ENCODE measurements at places on chromosomes 1 and 21.

- no peak for DNase-seq
These were observed 38.9 kb downstream of the ALG14 start for GRCh38 chr1:95033843-95034242.

DNA sequence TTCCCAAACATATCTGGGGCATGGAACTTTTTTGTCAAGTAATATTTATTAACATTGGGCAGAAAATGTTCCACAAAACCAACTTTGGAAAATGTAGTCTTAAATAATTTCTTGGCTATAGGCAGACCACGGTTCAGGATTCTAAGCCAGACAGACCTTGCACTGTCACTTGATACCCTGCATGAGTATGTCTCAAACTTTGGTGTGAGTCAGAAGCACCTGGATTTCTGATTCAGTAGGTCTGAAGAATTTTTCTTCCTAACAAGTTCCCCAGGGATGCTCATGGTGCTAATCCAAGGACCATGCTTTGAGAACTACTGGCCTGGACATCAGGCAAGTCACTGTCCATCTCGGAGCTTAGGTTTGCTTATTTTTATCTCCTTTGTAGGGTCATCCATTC is 562.0 kb downstream of the PLPP3 start:
- no peak for DNase-seq

GRCh38 chr1:235421751-235422150 is 54.5 kb downstream of the TBCE start:
- DNase-seq: no peak

GRCh38 chr21:34075760-34076660 is 2.6 kb downstream of the MRPS6 start:
- no peak for DNase-seq

GRCh38 chr1:19644681-19645410 is 735 bp downstream of the NBL1 start:
- DNase-seq: peak; percentile 34

GRCh38 chr1:53071167-53071865 is 9.3 kb downstream of the PODN start:
- no peak for DNase-seq

- no peak for DNase-seq
These were observed 12.5 kb downstream of the RPS6KA1 start for GRCh38 chr1:26541816-26542711.

DNA sequence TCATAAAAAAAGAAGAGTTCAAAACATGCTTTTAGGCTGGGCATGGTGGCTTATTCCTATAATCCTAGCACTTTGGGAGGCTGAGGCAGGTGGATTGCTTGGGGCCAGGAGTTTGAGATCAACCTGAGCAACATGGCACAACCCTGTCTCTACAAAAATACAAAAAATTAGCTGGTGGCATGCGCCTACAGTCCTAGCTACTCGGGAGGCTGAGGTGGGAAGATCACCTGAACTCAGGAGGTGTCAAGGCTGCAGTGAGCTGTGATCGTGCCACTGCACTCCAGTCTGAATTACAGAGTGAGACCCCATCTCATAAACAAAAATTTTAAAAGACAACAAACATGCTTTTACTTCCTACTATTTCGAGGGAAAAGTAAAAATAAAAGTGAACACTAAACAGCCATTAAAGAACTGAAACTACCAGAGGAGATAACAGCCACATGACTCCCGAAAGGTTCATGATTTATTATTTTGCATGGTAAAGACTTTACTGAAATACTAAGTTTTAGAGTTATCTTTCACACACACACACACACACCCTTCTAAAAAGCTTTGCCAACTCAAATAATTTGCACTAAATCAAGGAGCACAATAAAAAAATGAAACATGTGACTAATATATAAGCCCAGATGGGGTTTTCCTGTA is 48.1 kb downstream of the USP1 start:
- no peak for DNase-seq

- DNase-seq: no peak
These were observed 211.9 kb upstream of the EDN2 start for GRCh38 chr1:41696381-41696780.

DNA sequence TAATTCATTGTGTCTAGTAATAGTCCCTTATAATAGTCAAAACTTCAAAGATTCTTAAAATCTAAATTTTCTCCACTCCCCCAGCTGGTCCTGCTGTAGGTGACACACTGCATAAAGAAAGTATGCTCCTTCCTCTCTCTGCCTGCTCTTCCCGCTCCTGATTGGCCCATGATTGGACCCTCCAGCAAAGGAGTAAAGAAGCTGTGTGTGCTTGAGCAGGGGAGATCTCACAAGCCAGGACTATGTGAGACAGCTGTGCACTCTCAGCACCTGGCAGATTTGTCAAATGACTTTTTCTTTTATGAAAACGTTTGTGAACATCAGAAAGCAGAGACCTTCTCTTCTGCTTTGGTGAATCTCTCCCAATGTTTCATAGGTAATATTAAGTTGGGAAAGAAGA is 274.8 kb upstream of the LYPLAL1 start:
- no peak for DNase-seq

DNA sequence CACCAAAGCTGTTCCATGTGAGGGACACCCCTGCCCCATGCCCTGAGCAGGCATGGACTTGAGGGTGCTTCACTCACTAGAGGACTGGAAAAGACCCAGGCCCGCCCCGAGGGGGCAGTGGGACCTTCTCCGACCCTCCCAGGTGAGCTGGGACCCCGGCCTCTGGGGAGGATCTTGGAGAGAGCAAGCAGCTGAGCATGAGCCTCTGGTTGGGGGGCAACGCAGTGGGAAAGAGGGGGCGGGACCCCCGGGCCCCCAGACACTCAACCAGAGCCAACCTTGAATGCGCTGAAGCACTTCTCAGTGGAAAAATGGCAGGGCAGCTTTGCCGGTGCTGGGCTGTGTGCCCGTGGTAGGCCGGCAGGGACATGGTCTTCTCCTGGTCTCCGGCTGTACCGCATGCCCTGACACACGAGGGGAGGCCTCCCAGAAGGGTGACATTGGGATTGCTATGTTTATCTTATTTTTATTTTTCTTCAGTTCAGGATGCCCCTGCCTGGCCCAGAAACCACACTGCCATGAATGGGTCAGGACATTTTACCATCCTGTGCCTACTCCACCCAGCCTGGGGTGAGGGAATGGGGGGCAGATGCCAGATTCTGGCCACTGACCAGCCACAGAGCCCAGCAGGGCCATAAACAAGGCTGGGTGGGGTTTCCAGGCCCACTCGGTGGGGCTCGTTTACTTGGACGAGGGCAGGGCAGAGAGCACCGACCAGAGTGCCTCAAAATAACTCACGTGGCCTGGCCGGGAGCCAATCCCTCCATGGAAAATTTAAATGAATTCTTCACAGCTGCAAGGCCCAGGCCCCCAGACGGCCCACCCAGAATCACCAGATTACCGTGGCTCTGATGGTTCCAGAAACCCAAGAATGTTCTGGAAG is 17.2 kb upstream of the LAPTM5 start:
- DNase-seq: no peak

DNA sequence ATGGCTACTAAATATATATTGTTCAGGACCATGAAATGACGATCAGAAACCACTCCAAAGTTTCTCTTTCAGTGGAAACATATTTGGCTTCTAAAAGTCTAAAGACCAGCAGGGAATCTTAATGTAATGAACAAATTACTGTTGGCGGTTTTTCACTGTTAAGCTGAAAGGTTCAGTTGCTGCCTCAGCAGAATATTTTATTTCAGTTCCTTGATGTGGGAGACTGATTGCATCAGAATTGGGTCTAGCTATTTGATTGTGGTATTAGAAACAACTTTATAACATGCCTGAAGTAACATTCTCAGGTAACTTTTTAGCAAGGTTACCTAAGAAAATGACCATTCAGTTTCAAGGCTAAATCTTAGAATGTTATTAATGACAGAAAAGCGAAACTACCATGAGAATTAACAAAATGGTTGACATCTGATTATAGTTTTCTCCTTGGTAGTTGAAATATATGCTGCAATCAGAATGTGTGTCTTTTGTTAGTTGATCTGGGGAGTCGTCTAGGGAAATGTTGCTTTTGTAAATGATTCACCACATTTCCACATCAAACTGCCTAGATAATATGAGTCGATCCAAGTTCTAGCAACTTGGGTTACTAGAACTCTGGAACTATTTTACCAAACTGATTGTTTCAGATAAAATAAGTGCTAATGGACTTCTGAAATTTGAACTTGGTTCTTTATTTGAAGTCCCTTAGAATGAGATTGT is 200.4 kb downstream of the HMCN1 start:
- no peak for DNase-seq

GRCh38 chr21:20459838-20460237 is 538.4 kb upstream of the NCAM2 start:
- DNase-seq: peak; percentile 15

GRCh38 chr1:8356256-8357209 is 38.6 kb downstream of the SLC45A1 start:
- no peak for DNase-seq

GRCh38 chr1:37901893-37902225 is 42.5 kb upstream of the MTF1 start:
- no peak for DNase-seq

GRCh38 chr1:226736908-226737818 is 1.9 kb downstream of the ITPKB start:
- DNase-seq: no peak

DNA sequence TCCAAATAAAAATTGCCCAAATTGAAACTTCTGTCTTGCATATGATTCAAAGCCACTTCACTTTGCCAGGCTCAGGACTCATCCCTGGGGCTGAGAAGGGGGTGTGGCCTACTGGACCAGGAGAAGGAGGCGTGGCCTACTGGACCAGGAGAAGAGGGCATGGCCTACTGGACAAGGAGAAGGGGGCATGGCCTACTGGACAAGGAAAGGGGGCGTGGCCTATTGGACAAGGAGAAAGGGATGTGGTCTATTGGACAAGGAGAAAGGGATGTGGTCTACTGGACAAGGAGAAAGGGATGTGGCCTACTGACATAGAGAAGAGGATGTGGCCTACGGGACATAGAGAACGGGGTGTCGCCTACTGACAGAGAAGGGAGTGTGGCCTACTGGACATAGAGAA is 405.3 kb downstream of the RRAGC start:
- DNase-seq: peak; percentile 61

GRCh38 chr1:239976130-239976968 is 115.3 kb upstream of the FMN2 start:
- peak; percentile 44 for DNase-seq

GRCh38 chr21:39675993-39676661 is 63.4 kb downstream of the B3GALT5 start:
- peak; percentile 97 for DNase-seq

- no peak for DNase-seq
These were observed 80.4 kb upstream of the LPGAT1 start for GRCh38 chr1:211910913-211911485.

GRCh38 chr1:155645648-155646047 is 35.6 kb downstream of the MSTO1 start:
- no peak for DNase-seq

GRCh38 chr1:181153634-181153961 is 65.1 kb downstream of the IER5 start:
- no peak for DNase-seq

DNA sequence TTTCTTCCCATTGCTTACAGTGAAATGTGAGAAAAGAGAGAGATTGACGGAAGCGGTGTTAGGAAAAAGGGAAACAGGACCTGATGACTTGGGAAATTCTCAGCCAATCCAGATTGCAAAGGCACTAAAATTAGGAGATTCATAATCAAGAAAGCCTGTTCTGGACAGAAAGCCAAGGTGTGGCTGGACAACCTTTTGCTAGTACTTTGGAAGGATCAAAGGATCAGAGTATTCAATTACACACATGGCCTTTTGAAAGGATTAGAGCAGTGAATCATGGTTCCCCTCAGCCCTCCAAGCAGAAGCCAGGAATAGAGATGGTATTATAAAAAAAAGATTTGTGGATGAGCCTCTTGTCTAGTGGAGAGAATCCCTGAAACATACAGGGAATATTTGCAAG is 669.8 kb upstream of the ADAMTS5 start:
- no peak for DNase-seq

DNA sequence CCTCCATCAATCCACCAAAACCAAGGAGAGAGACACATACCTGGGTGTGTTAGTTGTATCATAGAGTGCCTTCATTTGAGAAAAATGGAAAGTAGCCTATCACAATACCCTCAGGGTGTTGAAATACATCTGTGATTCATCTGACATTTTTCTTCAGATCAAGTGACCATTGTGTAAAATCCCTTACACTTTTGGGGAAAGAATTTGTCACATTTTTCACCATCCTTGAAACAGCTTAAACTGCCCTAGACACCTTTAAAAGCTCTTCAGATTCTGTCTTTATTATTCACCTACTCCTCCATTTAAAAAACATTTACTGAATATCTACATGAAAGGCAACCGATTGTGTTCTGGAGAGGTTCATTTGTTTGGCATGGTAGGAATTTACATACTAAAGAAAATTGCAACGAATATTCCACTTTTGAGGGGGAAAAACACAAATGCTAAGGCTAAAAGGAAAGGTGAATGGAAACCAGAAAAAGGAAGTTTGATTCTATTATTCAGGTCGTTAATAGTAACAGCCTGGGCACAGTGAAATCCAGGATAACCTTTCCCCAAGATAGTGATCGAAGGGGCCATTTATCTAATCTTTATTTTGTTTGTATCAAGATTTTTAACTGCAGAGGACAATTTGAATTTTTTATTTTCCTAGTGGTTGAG is 70.4 kb upstream of the SAMSN1 start:
- DNase-seq: no peak

- peak; percentile 39 for DNase-seq
These were observed 30.0 kb downstream of the ZMYM4 start for GRCh38 chr1:35298464-35298863.

DNA sequence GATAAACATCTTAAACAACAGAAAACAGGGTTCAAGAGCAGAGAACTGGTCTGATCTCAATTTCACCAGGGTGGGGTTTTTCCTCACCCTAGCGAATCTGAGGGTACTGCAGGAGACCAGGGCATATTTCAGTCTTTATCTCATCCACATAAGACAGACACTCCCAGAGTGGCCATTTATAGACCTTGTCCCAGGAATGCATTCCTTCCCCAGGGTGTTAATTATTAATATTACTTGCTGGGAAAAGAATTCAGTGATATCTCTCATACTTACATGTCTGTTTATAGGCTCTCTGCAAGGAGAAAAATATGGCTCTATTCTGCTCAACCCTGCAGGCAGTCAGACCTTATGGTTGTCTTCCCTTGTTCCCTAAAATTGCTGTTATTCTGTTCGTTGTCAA is 84.1 kb downstream of the LYPLAL1 start:
- peak; percentile 42 for DNase-seq

DNA sequence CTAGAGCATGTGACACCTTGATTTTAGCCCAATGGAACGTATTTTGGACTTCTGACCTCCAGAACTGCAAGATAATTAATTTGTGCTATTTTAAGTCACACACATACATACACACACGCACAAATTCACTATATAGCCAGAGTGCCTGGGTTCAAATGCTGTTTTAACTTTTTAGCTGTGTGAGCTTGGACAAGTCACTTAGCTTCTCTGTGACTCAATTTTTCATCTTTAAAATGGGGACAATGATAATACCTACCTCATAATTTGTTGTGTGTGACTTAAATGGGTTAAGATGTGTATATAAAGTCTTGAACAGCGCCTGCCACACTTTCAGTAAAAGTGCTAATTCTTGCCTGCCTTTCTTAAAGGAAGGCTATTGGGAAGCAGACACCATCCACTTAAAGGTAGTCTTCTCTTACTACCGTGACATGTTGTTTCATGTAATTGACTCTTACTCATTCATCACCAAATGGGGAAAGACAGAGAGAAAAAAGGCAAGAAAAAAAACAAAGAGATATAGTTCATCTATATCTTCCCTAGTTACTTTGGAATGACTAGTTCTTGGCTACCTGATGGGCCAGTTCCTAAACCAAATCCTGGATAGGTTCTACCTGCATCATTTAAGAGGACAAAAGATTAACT is 56.3 kb downstream of the SLC30A7 start:
- DNase-seq: no peak
